NCI-H510A treated with DMSO at 0.1 percent for 48 hours (cell line): ENCODE measurements at places on chromosomes 13 and 19.
A peak's percentile ranks its signal among the peaks of the same experiment; 100 is the strongest.

DNA sequence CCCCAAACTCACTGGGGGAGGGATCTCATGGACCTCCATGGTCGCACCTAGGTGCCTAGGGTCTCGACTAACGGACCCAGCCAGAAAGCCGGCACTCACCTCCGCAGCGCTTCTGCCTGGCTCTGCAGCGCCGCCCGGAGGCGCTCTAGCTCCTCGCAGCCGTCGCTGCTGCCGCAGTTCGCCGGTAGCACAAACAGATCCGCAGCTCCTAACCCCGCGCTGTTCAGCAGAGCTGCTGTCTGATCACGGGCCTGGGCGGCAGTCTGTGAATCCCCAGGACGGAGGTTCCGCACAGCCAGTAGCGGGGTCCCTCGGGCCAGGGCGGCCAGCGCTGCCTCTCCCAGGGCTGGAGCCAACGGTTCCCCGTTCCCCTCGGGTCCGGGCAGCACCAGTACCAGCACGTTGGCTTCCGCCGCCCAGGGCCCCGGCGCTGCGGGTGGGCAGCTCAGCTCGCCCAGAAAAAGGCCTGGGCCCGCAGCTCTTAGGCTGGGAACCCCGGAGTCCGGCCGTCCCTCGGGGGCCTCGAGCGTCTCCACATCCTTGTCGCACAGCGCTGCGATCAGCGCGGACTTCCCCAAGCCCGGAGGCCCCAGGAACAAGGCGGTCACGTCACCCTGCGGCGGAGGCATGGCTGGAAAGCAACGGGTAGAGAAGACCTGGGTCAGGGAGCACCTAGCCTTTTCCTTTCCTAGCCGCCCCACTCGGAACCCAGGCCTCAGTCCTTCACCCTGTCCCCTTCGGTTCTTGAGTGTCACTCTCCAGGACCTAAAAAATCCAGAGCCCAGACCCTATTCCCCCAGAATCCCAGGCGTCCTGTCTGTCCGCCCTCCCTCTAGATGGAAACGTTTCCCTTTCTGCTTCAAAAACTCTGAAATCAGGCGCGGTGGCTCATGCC, 977 bp downstream of the IRGQ start:
- peak; percentile 19 for DNase-seq

DNA sequence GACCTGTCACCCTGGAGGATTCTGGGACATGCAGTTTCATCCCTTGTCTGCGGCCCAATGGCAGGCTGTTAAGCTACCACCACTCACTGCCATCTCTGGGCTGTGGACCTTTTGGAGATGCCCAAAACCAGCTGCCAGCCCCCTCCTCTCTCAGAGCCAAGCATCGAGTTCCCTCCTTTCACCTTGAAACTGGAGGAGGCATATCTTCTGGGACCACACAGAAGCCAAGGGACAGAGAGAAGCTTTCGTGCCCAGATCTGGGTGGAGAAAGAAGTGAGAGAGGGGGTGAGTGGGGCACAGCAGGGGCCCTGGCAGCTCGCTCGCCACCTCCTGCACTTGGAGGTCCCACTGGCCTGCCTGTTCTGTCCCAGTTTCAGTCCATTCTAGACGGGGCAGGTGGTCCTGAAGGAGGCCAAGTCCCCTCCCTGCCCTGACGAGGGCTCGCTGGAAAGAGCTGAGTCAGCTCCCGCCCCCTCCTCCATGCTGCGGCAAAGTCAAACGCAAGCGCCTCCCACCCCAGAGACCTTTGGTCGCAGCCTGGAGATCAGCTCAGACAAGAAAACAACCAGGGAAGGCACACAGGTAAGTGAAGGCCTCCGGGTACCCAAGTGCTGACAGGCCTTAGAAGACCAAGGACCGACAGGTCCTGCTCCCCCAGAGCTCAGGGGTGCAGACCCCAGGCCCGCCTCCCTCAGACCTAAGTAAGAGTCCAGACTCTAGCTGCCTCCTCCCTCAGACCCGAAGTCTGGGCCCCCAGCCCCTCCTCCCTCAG, 3.8 kb downstream of the BCAT2 start:
- DNase-seq = no peak

GRCh38 chr19:23415561-23416191, 20.4 kb upstream of the ZNF91 start:
- DNase-seq = peak; percentile 7

DNA sequence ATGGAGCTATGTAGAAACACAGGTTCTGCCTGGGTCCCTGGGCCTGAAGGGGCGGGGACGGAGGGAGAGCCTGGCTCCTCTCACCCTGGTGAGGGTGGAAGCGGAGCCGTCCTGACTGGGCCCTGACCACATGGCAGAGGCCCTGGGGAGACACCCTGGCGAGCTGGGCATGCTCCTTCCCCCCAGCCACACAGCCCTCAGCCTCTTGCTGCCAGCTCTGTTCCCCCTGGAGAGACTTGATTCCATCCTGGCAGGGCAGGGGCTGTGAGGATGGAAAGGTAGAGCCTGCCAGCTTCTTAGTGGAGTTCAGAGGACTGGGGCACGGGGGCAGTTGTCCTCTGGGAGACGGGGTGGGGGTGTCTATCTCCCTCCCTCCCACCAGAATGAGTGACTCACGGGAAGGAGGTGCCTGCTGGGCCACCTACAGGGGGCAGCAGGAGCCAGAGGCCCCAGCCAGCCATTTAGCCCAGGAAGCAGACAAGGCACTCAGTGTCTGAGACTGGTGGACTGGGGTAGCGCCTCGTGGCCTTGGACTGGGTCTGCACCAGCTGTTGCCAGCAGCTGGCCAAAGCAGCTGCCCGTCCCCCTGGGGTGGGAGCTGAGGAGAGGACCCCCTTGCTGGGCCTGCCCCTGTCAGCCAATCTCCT, 22.8 kb upstream of the RNF17 start:
- DNase-seq = no peak

DNA sequence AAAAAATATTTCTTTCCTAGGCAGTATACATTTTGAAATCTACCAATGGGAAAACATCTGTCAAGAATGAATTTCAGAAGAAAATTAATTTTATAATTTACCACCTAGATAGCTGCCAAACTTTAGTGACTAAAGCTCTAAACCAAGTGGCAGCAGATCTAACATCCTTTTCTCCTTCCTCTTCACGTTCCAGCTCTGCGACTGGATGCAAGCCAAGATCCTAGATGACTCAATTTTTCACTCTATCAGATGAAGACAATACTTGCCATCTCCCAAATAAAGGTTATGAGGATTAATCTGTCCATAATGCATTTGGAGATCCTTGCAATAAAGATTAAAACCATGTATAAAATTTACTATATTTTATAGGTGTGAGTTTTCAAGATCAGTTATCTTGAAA, 66.7 kb upstream of the MIR17HG start:
- no peak for DNase-seq

GRCh38 chr13:112986946-112987681, 18.1 kb downstream of the MCF2L start:
- DNase-seq = no peak

GRCh38 chr19:10295847-10296591, 6.3 kb downstream of the ICAM5 start:
- DNase-seq = no peak

- DNase-seq = peak; percentile 75
These were observed 864 bp downstream of the FTL start for GRCh38 chr19:48965806-48966540.

GRCh38 chr19:55486971-55487923, 989 bp upstream of the SSC5D start:
- no peak for DNase-seq

DNA sequence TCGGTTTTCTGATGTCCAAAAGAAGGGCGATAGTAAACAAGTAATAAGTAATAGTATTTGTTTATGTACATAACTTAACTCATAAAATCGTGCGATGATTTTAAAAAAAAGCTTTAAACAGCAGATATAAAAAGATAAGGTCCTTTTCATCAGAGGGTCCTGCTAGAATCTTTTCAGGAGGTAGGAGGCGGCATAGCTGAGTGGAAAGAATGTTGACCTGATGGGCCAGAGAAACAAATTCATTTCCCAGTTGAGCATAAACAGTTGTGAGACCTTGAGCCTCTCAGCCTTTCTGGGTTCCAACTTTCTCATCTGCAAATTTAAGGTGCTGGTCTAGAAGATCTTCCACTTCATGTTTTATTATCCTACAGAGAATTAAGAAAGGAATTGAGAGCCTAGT, 173.5 kb downstream of the LACC1 start:
- DNase-seq = no peak

DNA sequence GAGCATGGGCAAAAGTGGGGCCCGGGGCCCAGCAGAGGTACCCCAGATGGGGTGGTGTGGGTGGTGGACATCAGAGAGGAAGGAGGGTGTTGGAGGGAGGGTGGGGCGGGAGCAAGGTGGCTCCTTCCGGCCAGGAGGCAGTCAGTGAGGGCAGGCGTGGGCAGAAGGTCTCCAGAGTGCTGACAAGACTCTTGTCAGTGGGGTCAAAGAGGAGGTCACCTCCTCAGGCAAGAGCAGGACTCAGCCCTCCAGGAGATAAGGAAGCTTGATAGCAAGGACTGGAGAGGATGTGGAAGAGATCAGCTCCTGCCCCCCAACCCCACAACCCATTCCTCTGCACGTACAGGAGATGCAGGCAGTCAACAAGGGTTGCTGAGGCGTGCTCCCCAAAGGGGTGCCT, 9.8 kb downstream of the GJA3 start:
- no peak for DNase-seq

- DNase-seq = no peak
These were observed 42.1 kb upstream of the C1QTNF9 start for GRCh38 chr13:24267274-24267673.

DNA sequence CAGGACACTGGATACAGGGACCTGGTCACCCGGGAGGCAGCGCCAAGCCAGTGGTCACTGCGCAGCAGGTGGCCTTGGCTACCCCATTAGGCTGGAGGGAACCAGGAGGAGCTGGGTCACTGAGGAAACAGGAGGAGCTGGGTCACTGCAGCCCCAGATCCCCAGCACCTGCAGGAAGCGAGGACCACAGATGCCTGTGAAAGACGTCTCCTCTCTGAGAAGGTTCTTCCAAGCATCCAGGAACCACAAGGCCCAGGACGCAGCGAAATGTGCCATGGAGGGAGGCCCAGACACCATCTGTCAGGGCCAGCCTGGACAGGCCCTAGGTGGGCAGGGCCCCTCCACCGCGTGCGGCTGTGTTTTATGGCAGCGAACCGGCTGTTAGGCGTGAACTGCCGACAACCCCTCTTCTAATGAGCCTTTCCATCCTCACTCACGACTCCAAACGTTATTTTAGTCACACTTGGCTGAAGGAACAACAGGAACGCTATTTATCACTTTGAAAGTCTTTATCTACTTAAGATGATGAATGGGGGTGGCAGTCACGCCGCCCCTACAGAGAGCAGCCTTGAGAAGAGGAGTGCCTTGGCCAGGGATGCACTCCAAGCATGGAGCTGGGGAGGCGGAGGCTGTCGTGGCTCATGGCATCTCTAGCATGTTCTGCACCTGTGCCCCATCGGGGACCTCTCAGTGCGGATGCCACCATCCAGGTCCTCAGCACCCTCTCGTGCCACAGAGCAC, 53.3 kb downstream of the CEBPG start:
- no peak for DNase-seq

DNA sequence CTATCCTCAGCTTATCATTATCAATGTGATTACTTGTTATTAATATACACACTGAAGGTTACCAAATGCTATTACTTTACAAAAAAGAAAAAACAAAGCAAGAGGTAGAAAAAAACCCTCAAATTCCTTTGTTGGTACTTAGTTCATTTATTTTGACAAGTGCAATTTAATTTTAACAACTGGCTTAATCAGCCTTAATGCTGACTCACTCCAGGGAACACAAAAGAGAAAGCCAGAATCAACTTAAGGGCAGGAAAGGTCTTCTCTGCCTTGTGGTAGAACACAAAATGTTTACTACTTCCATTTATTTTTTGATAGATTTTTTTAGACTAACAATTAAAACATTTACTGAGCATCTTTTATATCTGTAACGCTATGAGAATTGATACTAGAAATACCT, 417.1 kb downstream of the PCDH17 start:
- no peak for DNase-seq

- peak; percentile 86 for DNase-seq
These were observed 92.4 kb downstream of the STK24 start for GRCh38 chr13:98484289-98485219.

DNA sequence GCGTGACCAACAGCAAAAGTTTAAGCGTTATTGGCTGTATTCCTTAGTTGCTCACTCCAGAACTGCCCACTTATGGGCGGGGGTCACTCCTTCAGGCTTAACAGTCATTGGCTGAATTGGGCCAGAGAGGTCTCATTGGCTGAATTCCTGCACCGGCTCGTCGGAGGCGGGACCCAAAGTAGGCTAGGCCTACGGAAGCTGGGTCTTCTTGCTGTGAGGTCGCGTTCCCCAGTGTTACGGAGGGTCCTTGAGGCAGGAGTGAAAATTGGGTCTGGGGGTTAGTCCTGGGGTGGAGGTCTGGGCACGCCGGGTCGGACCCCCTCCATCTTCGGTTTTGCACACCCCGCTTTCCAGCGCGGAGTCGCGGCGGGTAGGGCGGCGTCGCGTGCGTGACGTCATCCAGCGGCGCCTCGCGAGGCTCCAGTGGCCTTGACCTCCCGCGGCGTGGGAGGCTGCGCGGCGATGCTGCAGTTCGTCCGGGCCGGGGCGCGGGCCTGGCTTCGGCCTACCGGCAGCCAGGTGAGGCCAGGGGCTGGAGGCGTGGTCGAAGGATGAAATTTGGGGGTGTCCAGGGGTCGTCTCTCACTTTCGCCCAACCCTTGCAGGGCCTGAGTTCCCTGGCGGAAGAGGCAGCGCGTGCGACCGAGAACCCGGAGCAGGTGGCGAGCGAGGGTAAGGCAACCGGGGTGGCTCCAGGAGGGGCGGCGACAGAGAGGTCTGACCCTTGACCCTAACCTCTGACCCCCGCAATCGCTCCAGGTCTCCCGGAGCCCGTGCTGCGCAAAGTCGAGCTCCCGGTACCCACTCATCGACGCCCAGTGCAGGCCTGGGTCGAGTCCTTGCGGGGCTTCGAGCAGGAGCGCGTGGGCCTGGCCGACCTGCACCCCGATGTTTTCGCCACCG, at the start of gene MRPL4:
TSS of gene MRPL4 (plus strand) at position 423 of the 903 bp plus-strand sequence. CDS start at position 463, 40 bp downstream.
- DNase-seq = peak; percentile 98

- DNase-seq = no peak
These were observed 4.9 kb upstream of the ERCC1 start for GRCh38 chr19:45428384-45429231.

DNA sequence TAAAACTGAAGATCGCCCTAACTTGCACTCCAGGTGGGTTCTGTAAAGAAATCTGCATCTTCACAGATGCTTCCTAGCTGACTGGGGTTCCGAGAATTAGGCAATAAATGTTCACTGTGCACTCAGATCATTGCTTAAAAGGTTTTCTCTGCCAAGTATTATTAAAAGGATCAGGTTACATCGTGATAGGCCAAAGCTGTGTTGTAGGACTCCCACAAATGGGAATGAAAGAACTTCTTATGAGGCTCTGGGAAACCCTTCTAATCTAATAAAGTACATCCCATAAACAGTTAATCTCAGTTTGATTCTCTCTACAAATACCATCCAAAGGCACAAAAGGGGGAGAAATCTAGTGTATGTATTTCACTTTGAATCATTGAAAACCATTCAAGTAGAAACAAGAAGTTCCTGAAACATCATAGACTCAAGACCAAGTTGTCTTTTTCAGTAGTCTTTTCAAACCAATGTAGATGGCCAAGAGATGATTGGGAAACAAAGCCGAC, 7.1 kb upstream of the POU4F1 start:
- no peak for DNase-seq

- DNase-seq = no peak
These were observed 8.7 kb downstream of the GPX4 start for GRCh38 chr19:1112268-1113029.

GRCh38 chr19:18269070-18269723, 5.1 kb downstream of the IQCN start:
- DNase-seq = no peak
